ENCODE measurements at places on chromosomes 7 and 10.

- DNase-seq, result no peak
Measured at GRCh38 chr10:88088441-88089340, 225.3 kb downstream of the PTEN start.

- DNase-seq, result no peak
Measured at GRCh38 chr10:61970182-61971002, 68.9 kb downstream of the ARID5B start.

GRCh38 chr10:5752301-5752871, 60.8 kb downstream of the GDI2 start:
- DNase-seq, result no peak

GRCh38 chr7:47648275-47648925, 66.5 kb upstream of the TNS3 start:
- DNase-seq, result no peak

- DNase-seq, result no peak
Measured at GRCh38 chr10:27223964-27224363, 16.6 kb downstream of the ACBD5 start.

GRCh38 chr7:155829796-155830470, 17.7 kb upstream of the SHH start:
- no peak for DNase-seq
